ENCODE measurements at places on chromosomes 11 and 22. TPM values are rescaled to one million over a fixed set of nuclear protein-coding genes. Genes with fewer than 3 reads are reported as not detected.

GRCh38 chr11:45475173-45475572, 189.0 kb upstream of the SYT13 start:
- DNase-seq: no peak

GRCh38 chr22:46010951-46011626, 34.1 kb upstream of the WNT7B start:
- DNase-seq: peak; percentile 98

DNA sequence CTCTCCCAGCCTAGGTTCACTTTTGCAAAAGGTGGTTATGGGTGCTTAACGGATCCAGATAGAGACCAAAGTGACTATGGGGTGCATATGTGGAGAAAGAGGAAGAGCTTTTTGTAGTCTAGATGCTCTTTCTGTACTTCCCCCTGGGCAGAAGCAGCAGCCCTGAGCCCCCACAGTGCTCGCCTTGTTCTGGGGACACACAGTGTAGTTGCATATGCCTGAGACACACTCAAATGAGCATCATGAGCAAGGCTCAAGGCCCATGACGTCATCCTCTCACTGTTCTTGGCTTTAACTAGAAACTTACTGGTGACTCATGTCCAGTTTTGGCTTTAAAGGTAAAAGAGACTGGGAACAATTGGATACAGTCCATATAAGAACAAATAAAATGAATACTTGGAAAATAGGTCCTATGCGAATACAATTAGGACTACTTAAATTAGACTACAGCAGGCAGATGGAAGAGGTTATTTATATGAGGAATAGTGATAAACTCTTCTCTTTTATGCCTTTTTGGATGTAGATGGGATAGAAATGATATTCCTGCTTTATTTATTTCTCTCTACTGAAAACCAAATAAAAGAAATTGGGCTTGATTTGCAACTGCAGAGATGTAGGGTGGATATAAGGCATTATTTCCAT, 20.1 kb upstream of the PEX26 start:
- peak; percentile 72 for DNase-seq

- DNase-seq: peak; percentile 24
Observed at GRCh38 chr22:24937114-24937513, 9.4 kb downstream of the LHFPL7 start.

- no peak for DNase-seq
Observed at GRCh38 chr11:61927501-61927900, 10.1 kb upstream of the RAB3IL1 start.

The OR51E1 gene
- total RNA-seq: not detected

The TMEM191B gene
- not detected for total RNA-seq

Data from SJCRH30 (cell line).